ENCODE measurements at places on chromosomes 1 and 21.
A peak's percentile ranks its signal among the peaks of the same experiment; 100 is the strongest.

DNA sequence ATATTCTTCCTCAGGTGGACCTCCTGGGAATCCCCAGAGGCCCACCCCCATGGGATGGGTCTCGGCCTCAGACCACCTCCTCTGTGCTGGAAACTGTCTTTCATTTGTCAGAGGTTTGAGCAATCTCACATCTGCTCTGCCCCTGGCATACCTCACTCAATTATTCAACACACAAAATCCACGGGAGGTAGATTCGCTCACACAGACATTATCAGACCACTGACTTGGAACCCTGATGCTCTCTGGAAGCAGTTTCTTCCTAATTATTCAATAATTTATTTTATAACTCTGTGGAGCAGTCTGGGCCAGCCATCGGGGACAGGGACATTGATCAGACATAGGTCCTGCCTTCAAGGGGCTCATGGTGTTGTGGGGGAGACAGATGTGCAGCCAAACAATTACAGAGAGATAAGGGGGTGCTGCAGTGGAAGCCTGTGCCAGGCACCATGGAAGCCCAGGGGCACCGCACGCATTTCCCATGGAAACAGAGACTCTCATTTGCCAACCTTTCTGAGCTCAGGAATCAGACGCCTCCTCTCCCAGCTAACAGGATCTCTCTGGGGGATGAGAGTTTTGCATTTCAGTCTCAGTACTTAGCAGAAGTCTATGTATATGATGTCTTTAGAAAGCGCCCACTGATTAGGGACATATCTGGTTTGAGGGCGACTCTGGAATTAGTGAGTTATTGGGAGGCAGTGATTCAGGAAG is 96.5 kb downstream of the HMGB4 start:
- no peak for DNase-seq

DNA sequence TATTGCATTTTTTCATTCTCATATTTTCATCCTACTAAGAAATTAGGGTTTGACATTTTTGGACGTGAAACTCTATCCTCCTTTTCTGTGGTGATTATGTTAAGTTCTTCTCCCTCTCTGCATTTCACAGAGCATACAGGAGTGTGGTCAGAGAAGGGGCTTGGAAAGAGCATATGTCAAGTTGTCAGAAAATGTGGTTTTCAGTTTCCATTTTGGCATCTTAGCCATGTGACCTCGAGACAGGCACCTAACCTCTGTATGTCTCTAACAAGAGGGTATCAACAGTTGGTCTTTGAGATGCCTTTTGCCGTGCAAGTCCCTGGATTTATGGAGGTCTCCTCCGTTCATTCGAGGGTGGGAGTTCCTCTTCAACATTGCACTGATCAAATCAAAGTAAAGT is 140.7 kb downstream of the CYYR1 start:
- DNase-seq: no peak

DNA sequence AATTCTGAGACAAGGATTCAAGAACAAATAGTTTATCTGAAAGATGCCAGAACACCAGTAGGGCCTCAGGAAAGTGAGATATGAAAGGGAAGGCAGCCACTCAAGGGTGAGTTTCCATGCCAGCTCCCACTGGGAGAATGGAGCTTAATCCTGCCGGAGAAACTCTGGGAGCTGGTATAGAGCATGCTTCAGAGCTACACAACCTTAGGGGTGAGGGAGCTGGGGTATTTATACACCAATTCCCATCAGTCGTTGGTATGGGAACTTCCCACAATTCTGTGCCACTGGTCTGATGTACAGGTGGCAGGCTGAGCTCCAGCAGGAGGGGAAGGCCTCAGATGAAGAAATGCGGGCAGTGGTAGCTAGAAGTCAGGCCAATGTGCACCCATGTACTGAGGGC is 86.6 kb downstream of the KAZN start:
- DNase-seq: no peak

DNA sequence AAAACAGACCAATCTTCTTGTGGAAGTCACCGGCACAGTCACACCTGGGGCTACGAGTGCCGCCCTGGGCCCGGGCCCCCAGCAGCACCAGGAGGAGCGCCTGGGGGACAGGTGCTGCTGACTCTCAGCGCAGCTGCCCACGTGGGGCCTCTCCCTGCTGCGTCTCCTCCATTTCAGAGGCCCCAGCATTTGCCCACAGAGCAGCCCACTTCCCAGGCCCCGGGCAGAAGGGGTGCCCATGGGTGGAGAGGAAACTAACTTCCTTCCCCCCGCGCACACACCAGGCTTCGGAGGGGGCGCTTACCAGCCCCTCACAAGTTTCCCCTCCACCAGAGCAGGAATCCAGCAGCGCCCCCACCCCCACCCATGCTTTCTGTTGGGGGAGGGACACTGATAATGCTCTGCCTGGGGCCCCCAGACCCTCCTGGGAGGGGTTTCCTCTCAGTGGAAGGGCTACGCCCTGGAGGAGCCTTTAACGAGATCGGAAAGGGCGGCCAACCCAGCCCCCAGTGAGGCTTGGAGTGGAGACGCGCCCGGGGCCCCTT is 440 bp downstream of the TNFRSF25 start:
- DNase-seq: peak; percentile 53

- DNase-seq: no peak
These were observed 42.5 kb downstream of the EPRS1 start for GRCh38 chr1:220003610-220004299.

GRCh38 chr1:113169591-113169990 is 96.6 kb downstream of the LRIG2 start:
- DNase-seq: no peak

GRCh38 chr1:223820971-223821370 is 24.8 kb downstream of the TP53BP2 start:
- DNase-seq: no peak

GRCh38 chr1:198153804-198154203 is 3.0 kb upstream of the NEK7 start:
- no peak for DNase-seq

GRCh38 chr1:201602413-201603265 is 63.7 kb downstream of the NAV1 start:
- DNase-seq: no peak

GRCh38 chr21:38170283-38170682 is 86.5 kb upstream of the KCNJ15 start:
- DNase-seq: no peak
